Activated T-cell treated with anti-CD3 and anti-CD28 coated beads for 1 hour (primary cell): ENCODE measurements at places on chromosomes 5 and 9.

DNA sequence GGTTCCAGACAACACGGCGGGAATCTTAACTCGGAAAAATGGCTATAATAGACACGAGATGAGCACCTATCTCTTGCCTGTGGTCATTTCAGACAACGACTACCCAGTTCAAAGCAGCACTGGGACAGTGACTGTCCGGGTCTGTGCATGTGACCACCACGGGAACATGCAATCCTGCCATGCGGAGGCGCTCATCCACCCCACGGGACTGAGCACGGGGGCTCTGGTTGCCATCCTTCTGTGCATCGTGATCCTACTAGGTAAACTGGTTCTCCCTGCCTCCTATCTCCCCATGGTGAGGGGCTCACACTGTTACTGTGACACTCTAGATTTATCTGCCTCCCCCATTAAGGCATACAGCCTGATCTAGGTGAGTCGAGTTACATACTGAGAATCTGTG, 124.2 kb downstream of the CDH6 start:
- no peak for DNase-seq

- DNase-seq, result no peak
Observed at GRCh38 chr5:22549876-22550671, 303.1 kb downstream of the CDH12 start.

- no peak for DNase-seq
Observed at GRCh38 chr5:40499007-40499406, 180.7 kb upstream of the PTGER4 start.

GRCh38 chr9:116154976-116155697, 1.5 kb downstream of the PAPPA start:
- no peak for DNase-seq

DNA sequence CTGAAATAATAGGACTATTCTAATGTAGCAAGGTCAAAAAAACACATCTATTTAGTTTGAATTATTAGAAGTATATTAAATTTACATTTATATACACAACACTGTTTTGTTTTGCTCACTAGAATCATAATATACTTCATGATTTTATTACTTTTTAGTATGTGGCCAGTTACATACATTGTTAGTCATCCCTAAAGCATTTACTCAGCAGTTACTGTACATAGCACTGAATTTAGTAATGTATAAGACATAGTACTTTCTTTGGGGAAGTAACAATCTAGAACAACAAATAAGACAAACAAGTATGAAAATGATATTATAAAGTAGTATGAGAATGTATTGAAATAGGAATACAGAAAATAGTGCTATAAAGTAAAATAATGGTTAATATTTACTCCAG, 28.2 kb downstream of the ERCC8 start:
- DNase-seq, result no peak

GRCh38 chr9:20315677-20316076, 306.6 kb downstream of the MLLT3 start:
- DNase-seq, result no peak

GRCh38 chr9:18925880-18926279, 107.1 kb downstream of the SAXO1 start:
- DNase-seq, result no peak

DNA sequence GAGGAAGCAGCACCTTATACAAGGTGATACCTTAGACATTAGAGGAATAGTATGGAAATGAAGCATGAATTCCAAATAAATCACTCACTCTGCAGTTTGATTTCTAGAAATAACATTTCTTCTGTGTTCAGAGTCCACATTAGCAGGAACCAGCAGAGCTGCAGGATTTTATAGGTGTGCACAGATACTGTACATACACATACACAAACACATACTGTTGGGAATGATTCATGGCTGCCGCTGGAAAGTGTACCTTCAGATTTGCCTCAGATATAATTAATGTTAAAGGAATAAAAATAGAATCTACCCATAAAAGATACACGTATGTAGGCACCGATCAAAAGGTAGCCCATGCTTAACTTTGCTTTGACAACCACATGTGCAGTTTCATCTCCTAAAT, 578.1 kb downstream of the CSNK1G3 start:
- no peak for DNase-seq

GRCh38 chr9:16653491-16654399, 216.7 kb downstream of the BNC2 start:
- DNase-seq, result no peak

GRCh38 chr9:86413971-86414880, 60.0 kb upstream of the TUT7 start:
- DNase-seq, result no peak

DNA sequence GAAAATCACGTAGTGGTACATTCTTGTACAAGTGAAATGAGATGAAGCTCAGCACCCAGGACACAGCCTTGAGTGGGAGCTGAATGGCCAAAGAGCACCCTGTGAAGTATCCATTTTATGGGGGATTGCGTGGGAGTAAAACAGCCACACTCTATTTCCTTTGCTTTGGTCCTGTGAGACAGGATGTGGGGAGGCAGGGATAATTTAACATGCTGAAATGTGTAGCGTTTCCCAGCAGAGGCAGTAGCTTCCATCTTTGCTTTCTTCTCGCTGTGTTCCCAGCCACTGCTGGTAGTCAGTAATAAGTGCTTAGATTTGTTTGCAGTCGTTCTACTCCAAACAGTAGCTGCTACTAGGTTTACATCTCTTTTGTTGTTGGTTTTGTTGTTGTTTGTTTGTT, 4.4 kb downstream of the IL31RA start:
- DNase-seq, result no peak

GRCh38 chr9:70580606-70581195, 166.2 kb upstream of the KLF9 start:
- DNase-seq, result no peak

- no peak for DNase-seq
Observed at GRCh38 chr9:110152704-110153374, 55.1 kb downstream of the C9orf152 start.

GRCh38 chr9:3868466-3868865, 342.7 kb upstream of the RFX3 start:
- DNase-seq, result no peak

GRCh38 chr5:33231935-33232334, 208.8 kb upstream of the TARS1 start:
- DNase-seq, result no peak

DNA sequence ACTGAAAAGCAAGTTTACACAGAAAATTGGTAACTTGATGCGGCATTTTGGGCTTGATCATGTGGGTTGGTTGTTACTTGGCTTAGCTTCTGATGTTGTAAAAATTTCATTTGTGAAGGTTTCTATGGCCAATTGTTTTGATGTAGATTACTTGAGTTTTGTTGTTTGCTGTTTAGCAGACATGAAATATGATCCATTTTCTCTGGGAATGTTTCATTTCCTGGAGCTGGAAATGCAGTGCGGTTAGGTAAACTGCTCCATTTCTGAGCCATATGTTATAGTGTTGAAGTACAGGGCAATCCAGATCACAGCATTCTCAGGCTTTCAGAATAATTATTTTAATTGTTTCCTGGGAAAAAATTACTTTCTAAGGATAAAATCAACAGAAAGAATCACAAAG, 396.9 kb downstream of the ENC1 start:
- DNase-seq, result no peak

GRCh38 chr5:10808347-10809226, 47.6 kb upstream of the DAP start:
- no peak for DNase-seq

DNA sequence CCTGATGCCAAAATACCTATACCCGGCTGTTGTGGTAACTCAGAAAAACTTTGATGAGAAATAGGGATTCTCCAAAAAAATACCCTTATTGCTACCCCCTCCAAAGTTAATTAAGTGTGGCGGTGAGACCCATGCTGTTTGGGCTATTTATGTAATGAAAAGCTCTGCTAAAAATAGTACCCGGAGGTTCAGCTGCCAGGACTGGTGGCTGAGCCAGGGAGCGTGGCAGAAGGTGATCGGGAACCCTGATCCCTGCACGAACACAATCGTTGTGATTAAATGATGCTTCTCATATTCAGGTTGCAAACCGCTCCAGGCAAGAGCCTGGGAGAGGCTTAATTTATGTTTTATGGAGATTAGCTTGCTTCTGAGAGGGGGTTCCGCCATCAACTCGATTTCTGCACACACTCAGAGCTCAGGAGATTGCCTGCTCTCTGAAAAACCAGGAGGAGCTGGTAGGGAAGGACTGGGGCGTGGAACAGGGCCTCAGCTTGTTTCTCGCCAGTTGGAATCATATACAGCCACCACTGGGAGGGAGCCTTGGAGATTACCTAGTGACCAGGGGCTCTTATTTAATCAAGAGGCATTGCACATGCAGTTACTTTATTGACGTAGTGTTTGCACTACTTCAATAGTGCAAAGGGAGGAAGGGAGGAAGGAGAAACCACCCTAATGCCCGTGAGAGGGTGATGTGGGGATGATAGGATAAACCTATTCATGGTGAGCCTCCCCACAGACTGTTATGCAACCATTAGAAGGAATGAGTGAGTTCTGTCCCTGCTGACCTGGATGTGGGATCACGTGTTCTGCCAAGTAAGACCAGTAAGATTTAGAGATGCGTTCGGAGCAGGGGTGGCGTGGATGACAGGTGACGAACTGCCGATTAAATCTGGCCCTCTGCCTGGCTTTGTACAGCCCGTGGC, 23.4 kb downstream of the HRH2 start:
- DNase-seq, result no peak

- no peak for DNase-seq
Observed at GRCh38 chr9:80881940-80882339, 807.4 kb downstream of the TLE1 start.

GRCh38 chr5:172596638-172597231, 44.3 kb upstream of the NEURL1B start:
- DNase-seq, result no peak
